ENCODE measurements at places on chromosomes 5 and 9.

GRCh38 chr9:84154320-84154719, 173.7 kb downstream of the RMI1 start:
- DNase-seq = no peak

GRCh38 chr5:167920589-167920988, 370.9 kb upstream of the WWC1 start:
- DNase-seq = no peak

- no peak for DNase-seq
These were observed at the start of gene PDCD1LG2 for GRCh38 chr9:5510360-5510931. Gene PDCD1LG2 (plus strand): TSS chr9:5510531. CDS start chr9:5522547, 12,016 bp downstream.

DNA sequence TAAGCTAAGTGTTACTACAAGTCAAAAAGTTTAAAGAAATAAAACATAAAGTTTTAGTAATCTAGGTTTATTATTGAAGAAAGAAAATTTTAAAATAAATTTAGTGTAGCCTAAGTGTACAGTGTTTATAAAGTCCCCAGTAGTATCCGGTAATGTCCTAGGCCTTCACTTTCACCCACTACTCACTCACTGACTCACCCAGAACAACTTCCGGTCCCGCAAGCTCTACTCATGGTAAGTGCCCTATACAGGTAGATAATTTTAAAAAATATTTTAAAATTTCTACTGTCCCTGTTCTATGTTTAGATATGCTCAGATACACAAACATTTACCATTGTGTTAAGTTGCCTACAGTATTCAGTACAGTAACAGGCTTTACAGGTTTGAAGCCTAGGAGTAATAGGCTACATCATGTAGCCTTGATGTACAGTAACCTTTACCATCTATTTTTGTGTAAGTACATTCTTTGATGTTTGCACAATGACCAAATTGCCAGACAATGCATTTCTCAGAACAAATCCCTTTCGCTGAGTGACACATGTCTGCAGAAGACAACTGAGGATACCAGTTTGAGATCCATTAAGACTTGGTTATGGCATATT, 253.6 kb downstream of the TRIM32 start:
- DNase-seq = no peak

- no peak for DNase-seq
These were observed 218.7 kb downstream of the TRPM3 start for GRCh38 chr9:70902692-70903131.

- DNase-seq = no peak
These were observed 333.9 kb upstream of the SEMA6A start for GRCh38 chr5:116908537-116908936.

DNA sequence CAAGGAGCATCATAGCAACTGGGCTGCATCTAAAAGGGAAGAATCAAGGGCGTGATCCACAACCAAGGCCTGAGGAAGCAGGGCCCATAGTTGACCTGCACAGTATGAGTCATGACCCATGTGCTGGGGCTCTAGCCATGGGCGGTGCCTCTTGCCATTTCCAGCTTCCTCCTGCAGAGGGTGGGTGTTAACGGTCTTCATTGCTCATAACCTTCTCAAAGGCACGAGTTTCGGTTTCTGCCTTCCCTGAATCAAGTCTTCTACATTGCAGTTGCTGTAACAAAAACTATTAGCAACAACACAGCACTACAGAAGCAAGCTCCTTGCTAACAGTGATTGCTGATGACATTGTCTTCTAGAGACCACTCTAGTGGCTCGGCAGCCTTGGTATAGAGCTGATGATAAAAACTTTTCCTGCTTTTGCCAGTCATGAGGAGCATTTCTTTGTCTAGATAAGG, 66.9 kb downstream of the CTSL start:
- no peak for DNase-seq

GRCh38 chr5:51047369-51047768, 335.9 kb upstream of the ISL1 start:
- no peak for DNase-seq

GRCh38 chr5:131218392-131218791, 45.5 kb upstream of the CDC42SE2 start:
- no peak for DNase-seq

- DNase-seq = no peak
These were observed 97.9 kb downstream of the CDH6 start for GRCh38 chr5:31291323-31291854.

GRCh38 chr5:132093271-132093670, 19.7 kb downstream of the CSF2 start:
- DNase-seq = no peak

GRCh38 chr5:179287071-179287470, 58.2 kb downstream of the ADAMTS2 start:
- no peak for DNase-seq

GRCh38 chr5:3594510-3595005, 1.1 kb upstream of the IRX1 start:
- DNase-seq = no peak

- no peak for DNase-seq
These were observed 67.7 kb downstream of the MEGF10 start for GRCh38 chr5:127358284-127358683.

DNA sequence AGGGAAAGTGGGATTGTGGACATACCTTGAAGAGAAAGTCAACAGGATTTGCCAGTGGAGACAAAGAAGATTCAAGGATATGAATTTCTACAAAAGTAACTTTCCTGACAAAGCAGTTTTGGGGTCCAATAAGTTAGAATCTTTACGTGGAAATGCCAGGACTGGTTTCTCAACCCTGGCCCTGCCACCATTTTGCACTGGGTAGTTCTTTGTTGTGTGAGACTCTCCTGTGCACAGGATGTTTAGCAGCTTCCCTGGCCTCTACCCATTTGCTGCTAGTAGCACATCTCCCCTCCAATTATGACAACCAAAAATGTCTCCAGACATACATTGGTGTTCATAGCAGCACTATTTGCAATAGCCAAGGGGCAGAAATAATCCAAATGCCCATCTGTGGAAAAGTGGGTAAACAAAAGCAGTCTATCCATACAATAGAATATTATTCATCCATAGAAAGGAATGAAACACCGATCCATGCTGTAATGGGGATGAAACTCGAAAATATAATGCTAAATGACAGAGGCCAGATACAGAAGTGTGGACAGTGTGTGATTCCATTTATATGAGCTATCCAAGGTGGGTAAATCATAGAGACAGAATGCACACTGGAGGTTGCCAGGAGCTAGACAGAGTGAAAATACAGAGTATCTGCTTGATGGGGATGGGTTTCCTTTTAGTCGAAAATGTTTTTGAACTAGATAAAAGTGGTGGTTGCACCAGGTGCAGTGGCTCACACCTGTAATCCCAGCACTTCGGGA, 91.4 kb downstream of the NSUN2 start:
- DNase-seq = no peak

DNA sequence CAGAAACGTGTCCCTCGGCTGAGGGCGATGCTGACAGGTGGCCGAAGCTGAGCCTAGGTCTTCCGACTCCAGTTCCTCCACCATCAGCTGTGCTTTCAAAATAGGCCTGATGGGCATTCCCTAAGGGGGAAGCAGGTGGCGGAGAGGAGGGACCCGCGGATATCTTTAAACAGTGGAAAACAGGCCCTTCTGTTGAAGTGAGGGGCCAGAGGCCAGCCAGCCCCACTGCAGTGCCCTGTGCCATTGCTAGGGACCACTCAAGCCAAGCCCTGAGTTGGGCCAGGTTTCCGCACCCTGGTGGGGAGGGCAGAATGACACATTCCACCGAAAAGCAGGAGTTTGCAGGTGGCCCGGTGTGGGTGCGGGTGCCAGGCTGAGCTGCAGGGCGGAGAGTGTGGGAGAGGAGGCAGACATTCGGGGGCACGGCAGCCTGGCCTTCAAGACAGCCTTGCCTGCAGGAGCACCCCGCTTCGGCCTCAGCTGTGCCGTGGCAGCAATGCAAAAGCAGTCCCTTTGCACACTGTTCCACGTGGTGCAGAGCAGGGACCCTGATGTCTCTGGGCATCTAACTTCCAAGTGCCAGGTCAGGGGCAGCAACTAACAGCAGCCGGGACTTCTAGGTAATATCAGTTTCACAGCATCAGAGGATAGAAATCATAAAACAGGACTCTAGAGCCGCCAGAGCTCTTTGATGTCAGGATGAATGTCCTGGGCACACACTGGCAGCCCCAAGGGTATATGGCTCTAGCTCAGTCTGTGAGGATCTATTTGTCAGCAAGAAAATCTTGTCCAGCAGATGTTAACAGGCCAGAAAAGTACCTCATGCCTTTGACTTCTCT, 17.2 kb downstream of the HNRNPH1 start:
- no peak for DNase-seq

DNA sequence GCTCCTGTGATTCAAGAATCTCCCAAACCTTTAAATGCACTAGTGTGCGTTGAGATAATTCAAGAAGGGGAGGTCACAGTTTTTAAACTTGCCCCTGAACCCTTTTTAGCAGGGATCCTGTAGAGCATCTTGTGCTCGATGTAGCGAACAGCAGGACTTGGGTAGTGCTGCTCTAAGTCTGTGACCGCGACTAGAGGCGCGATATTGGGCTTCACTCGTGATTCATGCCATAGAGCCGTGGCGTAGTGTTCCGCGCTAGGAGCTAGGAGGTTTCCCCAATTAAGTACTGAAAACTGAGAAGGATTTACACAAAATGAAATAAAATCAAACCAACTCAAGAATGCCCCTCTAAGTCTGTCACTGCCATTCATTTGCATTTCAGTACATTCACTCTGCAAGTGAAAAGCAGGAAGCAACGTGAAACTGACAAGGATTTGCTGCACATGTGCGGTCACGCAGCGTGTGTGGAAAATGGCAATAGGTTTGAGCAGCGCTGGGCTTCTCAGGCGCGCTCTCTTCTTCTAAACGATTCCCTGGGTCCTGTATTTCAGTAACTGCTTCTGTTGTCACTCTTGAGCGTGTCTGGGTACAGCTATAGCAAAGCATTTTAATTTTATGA, 1135.9 kb upstream of the WWC1 start:
- DNase-seq = no peak

- DNase-seq = peak; percentile 71
These were observed 49.0 kb downstream of the PSD2 start for GRCh38 chr5:139844472-139845145.

DNA sequence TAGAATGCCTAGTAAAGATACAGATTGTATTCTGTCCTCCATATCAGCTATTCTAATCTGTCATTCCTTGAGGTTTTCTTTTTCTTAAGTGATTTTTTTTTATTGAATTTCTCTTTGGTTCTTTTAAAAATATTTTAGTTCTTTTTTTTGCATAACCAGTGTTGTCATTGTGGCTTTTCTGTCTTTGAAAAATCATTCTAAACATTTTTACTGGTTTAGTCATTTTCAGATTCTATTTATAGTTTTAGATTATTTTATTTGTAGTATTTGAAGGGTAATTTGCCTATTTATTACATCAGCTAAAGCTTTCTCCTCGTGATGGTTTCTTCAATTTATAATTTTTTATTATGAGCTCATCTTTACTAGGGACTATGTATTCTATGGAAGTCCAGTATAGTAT, 78.1 kb downstream of the NDUFAF2 start:
- no peak for DNase-seq

Measured in naive B cell (primary cell).